ENCODE measurements at places on chromosomes 4 and X.

- no peak for DNase-seq
Observed at GRCh38 chr4:38409852-38410251, 254.1 kb upstream of the KLF3 start.

- DNase-seq, result no peak
Observed at GRCh38 chr4:38811297-38811696, 6.7 kb upstream of the TLR1 start.

- no peak for DNase-seq
Observed at GRCh38 chr4:119053997-119054396, 81.6 kb upstream of the MYOZ2 start.

DNA sequence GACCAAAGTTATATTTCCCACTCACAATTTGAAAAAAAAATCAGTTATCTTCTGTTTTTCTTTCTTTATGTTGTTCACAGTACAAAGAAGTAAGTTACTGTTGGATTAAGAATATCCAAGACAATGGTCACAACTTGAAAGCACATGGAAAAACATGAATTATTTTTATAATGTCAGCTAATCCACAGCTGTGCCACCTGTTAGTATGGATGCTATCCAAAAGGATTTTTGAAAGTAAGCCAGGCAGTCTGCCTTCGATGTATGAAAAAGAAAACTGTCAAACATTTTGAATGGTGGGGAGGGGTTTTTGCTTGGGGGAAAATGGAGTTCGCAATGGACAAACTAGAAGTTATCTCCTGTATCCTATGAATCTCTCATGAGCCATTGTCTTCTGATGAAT lies 6.2 kb downstream of the GPM6A start:
- no peak for DNase-seq

- no peak for DNase-seq
Observed at GRCh38 chr4:163612762-163613161, 118.3 kb downstream of the TMA16 start.

DNA sequence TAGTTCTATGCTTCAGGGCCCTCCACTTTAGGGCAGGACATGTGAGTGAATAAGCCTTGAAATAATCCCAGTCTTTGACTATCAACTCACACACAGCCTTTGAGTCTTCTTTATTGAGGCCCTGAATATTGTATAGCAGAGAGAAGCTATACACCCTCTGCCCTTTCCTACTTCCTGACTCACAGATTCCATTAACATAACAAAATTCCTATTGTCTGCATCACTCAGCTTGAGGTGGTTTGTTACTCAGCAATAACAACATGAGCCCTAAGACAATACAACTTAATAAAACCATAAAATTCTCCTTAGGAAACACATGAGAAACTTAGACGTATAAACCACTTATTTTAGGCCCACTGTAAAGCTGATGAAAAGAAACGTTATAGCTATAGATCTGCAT lies 680.3 kb upstream of the DIAPH2 start:
- no peak for DNase-seq

GRCh38 chr4:76962406-76963130 lies 13.0 kb downstream of the SEPTIN11 start:
- DNase-seq, result no peak

GRCh38 chr4:2251795-2252529 lies 9.9 kb downstream of the MXD4 start:
- no peak for DNase-seq

DNA sequence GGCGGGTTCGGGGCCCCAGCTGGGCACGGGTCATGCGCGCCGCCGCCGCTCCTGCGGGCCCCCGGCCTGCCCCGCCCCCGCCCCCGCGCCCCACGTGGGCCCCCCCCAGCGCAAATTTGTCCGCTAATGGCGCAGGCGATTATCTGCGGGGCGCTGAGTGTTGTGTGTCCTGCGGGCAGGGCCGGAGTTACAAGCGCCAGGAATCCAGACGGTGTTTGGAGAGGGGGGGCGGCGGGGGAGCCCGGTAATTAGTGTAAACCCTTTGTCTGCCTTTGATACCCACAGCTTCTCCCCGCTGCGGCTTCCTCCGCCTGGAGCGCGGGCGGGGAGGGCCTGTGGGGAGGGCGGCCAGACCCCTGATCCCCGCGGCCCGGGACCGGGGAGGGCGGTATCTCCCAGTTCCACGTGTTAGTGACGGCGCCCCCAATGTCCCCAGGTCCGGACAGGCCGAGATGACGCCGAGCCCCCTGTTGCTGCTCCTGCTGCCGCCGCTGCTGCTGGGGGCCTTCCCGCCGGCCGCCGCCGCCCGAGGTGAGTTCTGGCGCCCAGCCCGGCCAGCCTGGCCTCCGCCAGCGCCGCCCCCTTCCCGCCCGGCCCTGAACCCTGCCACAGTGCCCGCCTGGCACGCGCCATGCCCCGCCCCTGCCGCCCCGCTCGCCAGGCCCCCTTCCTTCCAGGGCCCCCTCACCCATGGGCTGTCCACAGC lies 761 bp downstream of the FGFRL1 start:
- DNase-seq, result no peak

GRCh38 chr4:64125354-64125753 lies 283.9 kb downstream of the TECRL start:
- DNase-seq, result no peak
